Cerebellar nuclear complex (tissue), 1 donor: ENCODE measurements at places on chromosomes 1 and 21.

DNA sequence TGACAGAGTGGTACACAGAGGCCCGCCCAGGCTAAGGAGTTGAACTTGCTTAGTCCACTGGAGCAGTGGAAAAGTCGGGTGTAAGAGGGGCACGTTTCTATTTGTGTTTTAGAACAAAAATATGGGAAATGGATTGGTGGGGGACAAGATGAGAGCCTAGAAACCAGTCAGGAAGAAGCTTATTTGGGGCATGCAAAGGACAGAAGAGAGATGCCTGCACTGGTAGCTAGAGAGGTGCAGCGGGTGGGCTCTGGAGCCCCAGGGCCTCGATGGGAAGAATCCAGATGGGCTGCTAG, 1.2 kb upstream of the LIN9 start:
- no peak for DNase-seq

DNA sequence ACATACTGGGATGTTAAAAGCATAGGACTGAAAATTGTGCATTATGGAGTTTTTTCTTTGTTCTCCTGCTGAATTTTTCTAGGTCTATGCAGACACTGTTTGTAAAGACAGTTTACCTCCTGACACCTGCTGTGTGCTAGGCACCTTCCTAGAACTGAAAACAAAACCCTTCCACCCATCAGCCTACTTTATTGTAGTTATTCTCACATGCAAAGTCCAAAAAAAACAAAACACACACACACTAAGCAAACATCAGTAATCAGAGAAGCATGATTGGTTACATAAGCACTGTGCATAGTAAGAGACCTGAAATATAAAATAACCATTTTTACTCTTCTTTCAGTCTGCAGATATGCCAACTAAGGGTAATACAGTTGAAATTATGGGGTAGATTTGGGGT, 195.1 kb downstream of the CRB1 start:
- DNase-seq: no peak

DNA sequence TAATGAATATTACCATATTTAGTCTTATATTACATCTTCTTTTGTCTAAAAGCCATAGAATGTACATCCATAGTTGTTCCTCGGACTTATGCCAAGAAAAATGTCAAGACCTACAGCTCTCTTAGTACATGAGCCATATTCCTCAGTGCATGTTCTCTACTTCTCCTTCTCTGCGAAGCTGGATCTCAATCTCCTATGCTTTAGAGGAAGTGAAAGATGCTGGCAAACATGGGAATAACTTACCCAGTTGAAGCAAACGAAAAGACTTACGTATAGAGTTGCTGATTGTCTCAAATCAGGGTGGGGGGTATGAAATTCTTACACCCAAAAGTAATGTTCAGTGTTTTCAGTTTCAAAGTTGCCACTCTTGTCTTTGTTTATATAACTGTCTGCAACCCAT, 32.7 kb downstream of the OR13G1 start:
- no peak for DNase-seq

- DNase-seq: no peak
These were observed 2.3 kb upstream of the BCAN start for GRCh38 chr1:156639601-156640101.

GRCh38 chr1:218496561-218496960, 151.4 kb downstream of the TGFB2 start:
- DNase-seq: no peak

DNA sequence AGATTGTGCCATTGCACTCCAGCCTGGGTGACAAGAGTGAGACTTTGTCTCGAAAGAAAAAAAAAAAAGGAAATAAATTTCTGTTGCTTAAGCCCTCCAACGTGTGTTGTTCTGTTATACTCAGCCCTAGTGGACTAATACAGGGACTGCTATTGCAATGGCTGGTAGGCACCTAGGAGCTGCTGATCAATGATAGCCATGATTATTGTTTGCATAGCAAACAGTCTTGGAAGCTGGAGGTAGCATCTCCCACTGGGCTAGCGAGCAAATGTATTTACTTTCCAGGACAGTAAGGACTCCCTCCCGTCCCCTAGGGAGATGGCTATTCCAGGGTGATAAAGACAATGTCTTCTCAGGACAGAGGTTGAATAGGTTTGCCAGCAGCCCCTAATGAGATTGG, 13.5 kb upstream of the TNFRSF8 start:
- DNase-seq: no peak

DNA sequence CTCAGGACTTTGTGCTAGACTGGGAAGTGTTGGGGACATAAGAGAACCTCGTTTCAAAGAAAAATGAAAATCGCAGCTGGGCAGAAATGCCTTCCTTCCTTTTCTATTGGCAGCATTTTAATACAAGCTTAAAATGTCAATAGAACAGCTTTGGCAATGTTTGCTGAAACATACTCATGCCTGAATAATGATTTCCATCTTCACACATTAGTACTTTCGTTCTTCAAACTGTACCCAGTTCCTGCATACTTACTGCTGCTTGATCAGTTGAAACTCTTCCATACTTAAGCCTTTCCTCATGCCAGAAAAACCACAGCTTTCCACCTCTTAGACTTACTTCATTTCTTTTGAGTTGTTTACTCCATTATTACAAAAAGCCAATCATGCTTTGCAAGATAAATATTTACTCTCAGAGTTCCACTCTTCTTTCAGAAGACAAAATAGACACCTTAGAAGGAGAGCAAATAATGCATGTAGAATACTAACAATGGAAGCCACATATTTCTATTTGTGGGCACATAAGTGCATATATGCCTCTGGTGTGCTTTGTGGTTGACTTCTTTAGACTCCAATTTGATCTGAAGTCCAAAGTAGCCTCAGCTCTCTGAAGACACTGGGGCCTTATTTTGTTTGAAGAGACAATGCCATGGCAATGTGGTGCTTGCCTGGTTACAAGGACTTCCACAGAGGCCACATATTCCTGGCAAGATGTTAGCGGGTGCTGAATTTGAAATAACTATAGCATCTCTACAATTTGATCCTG, 22.7 kb upstream of the CD55 start:
- no peak for DNase-seq

- DNase-seq: no peak
These were observed 19.2 kb downstream of the PAX7 start for GRCh38 chr1:18649693-18650370.

DNA sequence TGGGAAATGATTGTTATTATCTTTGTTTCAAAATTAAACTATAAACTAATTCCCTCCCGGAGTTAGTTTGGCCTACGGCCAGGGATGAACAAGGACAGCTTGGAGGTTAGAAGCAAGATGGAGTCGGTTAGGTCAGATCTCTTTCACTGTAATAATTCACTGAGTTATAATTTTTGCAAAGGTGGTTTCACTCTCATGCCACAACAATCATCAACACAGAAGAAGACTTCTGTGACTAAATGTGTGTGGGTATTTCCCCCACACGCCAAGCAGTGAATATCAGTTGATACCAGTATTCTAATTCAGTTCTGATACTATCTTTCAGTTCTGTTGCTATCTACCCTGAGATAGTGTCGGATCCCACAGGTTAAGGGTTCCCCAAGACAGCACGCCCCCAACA, 215.1 kb downstream of the S1PR1 start:
- no peak for DNase-seq

DNA sequence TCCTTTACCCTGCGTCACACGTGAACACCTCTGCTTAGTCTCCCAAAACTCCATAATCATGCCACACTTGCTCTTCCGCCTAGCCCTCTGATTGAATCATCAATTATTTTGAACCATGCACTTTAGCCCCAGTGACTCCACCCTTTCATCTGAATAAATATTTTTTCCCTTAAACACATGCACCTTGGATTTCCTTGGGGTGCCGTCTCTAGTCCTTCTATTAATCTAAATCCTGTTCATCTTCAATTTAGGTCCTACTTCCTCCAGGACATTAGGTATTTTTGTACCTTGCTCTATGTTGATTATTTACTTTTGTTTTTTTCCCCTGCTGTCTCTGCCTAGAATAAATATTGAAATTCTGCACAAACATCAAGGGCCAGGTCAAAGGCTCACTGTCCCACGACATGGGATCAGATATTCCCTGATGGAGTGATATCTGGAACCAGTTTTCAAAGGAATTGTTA, 9.8 kb upstream of the CYP2J2 start:
- no peak for DNase-seq

- no peak for DNase-seq
These were observed 28.1 kb downstream of the PADI4 start for GRCh38 chr1:17335821-17336710.

DNA sequence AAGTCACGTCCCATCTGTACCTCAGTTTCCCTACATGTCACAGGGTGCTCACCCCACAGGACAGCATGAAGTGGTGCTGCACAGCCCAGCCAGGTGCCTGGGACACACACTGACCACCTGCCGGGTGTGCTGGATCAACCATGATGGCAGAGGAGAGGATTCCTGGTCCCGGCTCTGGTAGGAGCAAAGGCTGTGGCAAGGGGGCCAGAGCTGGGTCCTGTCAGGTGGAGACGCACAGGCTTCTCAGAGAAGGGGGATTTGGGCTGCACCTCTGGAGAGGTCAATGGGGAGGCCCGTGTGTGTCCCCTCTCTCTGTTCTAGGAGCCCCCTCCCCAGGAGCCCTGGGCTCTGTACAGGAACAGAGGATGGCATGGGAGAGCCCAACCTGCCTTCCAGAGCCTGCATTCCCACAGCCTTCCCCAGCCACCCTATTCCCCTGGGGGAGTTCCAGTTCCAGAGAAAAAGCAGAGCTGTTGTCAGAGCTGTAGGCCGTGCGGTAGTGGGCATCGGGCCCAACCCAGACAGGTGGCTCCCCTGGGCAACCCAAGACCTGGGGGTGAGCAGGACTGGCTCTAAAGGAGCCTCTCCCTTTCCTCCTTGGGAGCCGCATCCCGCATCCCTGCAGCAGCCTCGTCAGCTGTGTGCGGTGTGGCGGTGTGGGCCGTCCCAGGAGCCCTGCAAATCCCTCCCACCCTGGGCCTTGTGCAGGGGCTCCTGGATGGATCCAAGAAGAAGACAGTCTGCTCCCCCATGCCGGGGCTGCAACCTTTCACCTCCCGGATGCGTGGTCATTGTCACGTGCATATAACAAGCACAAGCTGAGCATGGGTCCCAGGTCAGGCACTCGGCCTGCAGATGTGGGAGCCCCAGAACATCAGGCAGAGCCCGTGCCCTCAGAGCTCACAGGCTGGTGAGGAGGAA, 2.9 kb upstream of the TFF3 start:
- no peak for DNase-seq

- DNase-seq: no peak
These were observed 443.4 kb upstream of the NCAM2 start for GRCh38 chr21:20554785-20555184.

DNA sequence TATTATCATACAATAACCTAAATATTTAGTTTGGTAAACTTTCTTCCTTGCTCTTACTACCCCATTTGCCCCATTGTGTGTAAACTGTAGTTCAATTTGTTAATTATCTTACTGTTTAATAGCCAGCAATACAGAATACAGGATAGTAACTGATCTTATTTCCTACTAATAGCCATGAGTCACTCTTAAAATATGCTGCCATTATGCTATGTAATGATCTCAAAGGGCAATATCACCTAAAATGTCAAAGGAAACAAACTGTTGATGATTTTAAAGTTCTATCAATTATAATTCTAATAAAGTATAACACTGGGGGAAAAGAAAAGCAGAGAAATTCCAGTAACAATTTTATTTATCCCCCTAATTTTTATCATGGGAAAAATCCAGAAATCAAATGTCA, 4.3 kb downstream of the SLC30A1 start:
- no peak for DNase-seq

- no peak for DNase-seq
These were observed 22.3 kb upstream of the SPSB1 start for GRCh38 chr1:9270290-9270883.

GRCh38 chr1:58465825-58466629, 80.5 kb downstream of the OMA1 start:
- no peak for DNase-seq

DNA sequence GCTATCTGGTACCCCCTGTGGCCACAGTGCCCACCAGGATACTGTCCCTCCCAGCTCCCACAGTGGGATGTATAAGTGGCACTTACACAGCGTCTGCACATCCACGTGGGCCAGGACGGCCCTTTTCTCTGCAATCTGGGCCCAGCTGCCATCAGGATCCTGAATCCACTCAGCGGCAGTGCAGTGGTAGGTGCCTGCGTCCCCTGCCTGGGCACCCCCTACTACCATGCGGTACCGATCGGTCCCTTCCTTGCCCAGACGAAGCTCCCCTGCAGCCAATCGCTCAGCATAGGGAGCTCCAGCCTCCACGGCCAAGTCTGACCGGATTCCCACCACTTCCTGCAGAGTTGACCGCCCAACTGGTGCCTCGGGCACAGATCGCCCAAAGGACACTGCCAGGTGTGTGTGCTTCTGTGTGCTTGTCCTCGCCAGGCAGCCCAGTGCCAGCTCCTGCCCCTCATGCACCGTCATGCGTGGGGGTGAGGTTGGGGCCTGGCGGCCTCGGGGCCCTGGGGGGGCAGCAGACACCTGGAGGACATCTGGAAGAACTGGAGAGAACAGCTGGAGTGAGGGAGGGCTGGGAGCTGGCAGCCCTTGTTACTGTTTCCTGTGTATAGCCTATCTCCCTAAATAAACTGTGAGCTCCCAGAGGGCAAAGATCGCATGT, 4.7 kb downstream of the IGSF8 start:
- no peak for DNase-seq

DNA sequence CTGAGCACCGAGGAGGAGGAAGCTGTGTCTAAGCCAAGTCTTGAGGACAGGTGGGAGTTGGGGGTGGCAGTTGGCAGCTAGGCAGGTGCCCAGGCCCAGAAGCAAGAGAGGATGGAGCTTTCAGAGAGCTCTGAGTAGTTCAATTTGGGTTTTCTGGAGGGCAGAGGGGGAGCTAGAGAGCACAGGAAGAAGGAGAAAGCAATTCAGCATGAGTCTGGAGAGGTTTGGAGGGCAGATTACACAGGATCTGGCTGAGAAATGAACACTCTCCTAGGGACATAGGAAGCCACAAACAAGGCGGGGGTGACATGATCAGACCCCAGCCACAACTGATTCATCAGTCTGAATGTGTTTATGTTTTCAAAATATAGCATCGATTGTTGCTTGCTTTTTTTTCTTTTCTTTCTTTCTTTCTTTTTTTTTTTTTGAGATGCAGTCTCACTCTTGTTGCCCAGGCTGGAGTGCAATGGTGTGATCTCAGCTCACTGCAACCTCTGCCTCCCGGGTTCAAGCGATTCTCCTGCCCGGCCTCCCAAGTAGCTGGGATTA, 23.8 kb downstream of the PTPRF start:
- DNase-seq: no peak

DNA sequence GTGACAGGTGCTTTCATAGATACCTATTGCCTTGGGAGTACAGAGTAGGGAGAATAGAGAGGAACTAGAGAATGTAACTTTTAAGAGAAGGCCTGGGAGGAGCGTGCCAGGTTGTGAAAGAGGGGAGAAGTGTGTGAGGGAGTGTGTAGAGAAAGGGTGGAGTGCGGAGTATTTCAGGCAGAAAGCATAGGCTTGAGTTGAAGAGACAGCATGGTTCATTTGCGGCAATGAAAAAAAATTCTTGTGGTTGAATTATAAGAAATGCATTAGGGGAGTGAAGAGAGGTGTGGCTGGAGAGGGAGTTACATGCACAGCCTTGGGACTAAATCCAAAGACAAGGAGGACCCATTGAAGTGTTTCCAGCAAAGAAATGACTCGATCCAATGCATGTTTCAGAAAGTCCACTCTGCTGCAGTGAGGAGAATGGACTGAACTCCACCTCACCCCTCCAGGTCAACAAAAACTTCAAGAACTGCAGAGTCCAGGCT, 81.7 kb upstream of the ADAM30 start:
- no peak for DNase-seq

- DNase-seq: no peak
These were observed 332.7 kb downstream of the NEGR1 start for GRCh38 chr1:71949681-71950080.

- no peak for DNase-seq
These were observed 21.7 kb downstream of the SESN2 start for GRCh38 chr1:28280977-28281381.
